RKO (cell line): ENCODE measurements at places on chromosomes 11 and 22.

- no peak for DNase-seq
These were observed 7.9 kb downstream of the NNMT start for GRCh38 chr11:114304065-114304464.

- DNase-seq: no peak
These were observed 89.2 kb downstream of the FAT3 start for GRCh38 chr11:92313784-92314183.

- DNase-seq: no peak
These were observed 5.1 kb downstream of the MB start for GRCh38 chr22:35611891-35612576.

DNA sequence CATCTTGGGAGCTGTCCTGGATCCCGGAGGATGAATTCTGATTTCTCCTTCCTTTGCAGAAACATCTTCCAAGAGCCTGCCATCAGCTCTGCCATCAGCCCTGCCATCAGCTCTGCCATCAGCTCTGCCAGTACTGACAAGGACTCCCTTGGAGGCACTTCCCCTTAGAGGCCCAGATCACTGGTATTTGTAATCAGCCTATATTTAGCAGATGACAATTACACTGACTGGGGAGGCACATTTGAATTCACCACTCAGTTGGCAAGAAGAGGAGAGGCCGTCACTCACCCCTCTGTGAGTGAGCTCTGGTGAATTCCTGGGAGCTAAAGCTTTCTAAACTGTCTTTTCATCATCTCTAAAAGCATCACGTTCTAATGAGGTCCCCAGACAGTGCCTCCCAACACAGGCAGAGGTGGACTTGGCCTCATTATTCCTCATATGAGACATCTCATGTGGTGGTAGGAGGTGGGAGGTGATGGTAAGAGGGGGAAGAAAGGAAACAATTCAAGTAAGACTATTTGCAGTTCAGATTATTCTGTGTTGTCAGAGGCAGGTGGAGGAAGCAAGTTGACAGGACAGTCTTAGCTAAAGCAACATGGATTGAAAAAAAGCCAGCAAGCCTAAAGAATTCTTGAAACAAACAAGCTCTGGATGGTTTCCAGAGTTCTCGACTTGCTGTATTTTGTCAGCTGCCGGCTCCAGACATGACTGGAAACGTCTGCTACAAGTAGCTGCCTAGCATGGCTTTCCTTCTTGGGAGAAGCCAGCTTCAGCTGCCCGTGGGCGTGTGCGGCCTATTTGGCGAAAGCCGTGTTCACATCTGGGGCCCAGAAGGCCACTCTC, 771.7 kb downstream of the TBC1D22A start:
- DNase-seq: no peak

DNA sequence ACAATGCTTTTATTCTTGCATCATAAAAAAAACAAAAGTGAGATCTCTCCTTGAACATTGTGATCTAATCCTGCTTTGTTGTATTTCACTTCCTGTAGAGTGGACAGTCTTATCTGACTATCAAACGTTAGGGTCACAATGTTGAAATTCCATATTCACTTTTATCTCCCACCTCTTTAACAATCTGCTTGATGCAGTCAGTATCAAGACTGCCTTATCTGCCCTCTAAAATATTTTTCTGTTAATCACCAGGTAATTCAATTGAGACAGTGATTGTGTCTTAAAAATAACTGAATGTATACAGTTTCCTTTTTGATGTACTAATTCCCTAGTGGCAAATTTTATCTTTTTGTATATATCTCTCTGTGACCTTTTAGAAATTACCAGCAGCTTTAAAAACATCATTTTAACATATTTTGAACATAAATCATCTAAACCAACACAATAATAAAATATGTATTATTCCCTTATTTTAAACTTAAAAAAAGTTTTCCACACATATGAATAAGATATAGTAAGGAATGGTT, 143.1 kb upstream of the MPPED2 start:
- no peak for DNase-seq

GRCh38 chr11:59957094-59957493, 6.7 kb upstream of the OOSP4A start:
- no peak for DNase-seq

DNA sequence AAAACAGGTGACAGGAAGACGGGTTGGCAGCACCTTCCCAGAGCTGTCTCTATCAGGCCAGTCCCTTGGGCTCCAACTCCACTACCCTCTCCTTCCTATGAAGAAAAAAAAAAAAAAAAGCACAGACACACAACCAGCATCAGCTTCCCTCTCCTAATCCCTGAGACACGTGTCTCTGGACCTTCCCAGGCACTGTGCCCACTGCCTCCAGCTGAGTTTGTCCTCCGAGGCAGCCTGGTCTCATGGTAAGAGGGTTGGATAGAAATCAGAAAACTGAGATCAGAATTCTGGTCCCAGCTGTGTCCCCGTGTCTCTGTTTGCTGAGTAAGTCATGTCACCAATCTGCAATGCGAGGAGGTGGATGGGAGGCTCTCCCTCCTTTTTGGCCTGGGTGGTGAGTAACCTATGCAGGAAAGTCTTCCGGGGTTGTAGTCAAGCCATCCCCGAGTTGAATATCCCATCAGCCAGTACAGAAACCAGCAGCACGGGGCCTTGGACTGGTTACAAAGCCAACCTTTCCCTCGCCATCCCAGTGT, 193.7 kb upstream of the TBCEL start:
- DNase-seq: no peak

- DNase-seq: no peak
These were observed 59.3 kb downstream of the TSPAN18 start for GRCh38 chr11:44785856-44786607.

DNA sequence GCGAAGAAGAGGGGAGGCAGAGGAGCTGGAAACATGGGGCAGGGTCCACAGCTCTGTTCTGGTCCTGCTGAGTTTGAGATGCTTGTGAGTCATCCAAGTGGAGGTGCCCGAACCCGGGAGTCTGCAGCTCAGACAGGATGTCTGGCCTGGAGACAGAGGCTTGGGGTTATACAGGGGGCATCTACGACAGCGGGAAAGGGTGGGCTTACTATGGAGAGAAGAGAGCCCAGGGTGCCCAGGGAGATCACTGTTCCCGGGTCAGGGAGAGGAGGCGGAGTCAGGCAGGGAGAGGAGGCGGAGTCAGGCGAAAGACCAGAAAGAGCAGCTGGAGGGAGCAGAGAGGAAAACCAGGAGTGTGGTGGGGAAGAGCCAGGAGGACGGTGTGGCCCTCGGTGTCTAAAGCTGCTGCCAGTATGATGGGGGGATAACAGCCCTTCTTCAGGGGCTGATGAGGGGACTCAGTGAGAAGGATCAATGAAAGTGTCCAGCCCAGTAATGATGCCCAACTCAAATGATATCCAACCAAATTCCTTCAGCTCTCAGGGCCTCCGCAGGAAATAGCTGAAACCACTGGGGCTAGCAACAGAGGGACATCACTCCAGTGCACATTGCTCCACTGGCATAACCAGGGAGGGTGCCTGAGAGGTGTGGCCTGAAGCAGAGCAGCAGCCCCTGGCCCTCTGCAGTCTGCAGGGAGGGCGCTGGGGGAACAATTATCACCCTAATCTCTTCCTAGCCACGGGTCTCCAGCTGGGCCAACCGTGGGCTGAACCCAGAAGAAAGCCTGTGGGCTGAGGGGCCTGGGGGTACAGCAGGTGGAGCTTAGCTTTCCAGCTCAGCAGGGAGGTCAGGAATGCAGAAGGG, 2.6 kb upstream of the LTBP3 start:
- DNase-seq: no peak
